Kidney capillary endothelial cell (primary cell): ENCODE measurements at places on chromosomes 7 and 10.

DNA sequence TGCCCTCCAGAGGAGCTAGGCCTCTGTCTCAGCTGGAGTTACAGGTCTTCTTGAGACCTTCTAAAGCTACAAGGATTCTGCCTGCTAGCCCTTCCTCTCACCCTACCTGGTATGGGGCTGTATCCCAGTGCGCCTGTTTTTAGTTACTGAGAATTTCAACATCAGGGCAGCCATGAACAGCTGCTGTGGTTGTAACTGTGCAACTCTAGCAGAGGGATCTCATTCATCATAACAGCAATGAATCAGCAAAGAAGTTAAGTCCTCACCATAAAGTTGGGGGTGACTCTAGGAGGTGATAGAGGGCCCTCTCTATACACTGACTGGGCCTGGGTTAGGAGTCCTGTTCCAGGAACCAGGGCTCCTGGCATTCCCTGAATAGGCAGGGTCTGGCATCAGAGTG is 14.0 kb upstream of the CDH23 start:
- DNase-seq: no peak

DNA sequence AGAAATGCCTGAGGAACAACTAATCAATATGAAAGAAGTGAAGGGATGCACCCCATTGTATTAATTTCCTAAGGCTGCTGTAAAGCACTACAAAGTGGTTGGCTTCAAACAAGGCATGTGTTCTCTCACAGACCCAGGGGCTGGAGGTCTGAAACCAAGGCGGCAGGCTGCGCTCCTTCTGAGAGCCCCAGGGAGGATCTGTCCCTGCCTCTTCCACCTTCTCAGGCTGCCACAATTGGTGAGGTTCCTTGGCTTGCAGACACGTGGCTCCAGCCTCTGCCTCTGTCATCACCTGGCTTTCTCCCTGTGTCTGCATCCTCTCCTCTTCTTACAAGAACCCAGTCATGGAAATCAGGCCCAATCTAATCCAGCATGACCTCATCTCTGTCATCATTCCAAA is 110.1 kb downstream of the TNS3 start:
- no peak for DNase-seq

DNA sequence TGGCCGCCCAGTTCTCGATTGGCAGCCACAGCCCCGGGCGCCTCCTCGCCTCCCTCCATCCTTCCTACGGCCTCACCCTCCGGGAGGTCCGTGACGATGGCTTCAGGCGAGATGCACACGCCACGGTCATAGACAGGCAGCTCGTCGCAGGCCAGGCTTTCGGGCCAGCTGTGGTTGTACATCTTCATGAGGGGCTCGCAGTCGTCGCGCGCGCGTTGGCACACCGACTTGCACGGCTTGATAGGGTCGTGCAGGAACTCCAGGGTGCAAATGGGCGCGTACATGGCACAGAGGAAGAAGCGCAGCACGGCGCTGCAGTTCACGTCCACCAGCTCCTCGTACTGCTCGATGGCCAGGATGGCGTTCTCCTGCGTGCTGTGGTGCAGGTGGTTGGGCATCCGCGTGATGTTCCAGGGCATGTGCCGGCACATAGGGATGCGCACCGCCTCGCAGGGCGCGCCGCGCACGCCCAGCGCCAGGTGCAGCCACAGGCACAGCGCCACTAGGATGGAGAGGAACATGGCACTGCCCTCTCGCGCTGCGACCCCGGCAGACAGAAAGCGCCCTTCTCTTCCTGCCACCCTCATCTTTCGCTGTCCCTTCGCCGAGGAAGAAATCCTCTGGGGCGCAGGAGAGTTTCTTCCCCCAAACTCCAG is 472 bp downstream of the SFRP4 start:
- DNase-seq: no peak

DNA sequence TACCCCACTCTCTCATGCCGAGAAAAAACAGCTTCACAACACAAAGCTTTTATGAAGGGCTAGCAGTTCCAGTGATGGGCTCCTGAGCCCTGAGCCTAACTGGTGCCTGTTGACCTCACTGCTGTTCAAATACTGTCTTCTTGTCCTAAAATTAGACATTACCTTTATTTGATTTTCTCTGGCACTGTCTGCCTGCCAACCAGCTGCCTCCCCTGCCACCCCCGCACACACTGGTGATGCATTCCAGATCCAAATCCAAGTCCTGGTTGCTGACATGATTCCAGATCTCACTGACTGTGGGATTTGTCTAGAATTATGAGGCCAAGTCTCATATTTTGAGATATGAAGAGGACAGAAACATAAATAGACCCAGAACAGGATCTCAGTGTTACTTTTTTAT is 816.2 kb downstream of the NRG3 start:
- no peak for DNase-seq

- no peak for DNase-seq
Measured at GRCh38 chr10:132131581-132132420, 54.9 kb upstream of the DPYSL4 start.

GRCh38 chr10:18140957-18141845 is 977 bp downstream of the CACNB2 start:
- DNase-seq: no peak

GRCh38 chr10:77458986-77459590 is 178.5 kb downstream of the KCNMA1 start:
- no peak for DNase-seq

DNA sequence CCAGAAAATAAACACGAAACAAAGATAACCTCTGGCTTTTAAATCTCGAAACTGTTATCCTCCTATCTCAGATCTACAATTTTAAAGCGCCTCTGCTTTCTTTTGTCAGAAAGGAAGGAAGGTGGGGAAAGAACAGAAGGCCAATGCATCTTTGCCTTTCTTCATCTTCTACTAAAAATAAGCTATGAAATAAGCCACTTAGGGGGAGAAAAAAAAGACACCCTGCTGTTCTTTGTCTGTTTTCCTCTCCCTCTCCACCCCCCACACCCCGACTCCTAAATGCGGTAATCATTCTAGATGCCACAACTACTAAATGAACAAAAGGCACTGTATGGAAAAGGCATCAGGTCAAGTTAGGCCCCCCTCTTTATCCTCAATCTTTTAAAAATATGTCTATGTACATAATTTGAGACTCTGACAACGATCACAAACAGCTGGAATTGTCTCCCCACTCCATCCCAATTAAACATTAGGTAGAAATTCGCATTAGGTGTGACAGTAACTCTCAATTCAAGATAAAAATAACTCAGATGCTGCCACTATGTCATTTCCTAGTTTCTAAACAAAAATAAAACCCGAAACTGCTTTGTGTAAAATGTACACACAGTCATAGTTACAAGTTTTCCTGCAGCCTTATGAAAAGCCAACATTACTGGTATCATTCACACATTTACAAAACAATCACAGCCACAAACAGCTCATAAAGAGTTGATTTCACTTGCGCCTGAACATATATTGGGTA is 2.4 kb downstream of the UBE2H start:
- DNase-seq: peak; percentile 25

- DNase-seq: no peak
Measured at GRCh38 chr10:588246-589165, 101.0 kb downstream of the DIP2C start.

GRCh38 chr10:45379891-45380540 is 6.0 kb downstream of the ALOX5 start:
- no peak for DNase-seq

GRCh38 chr7:141884539-141885225 is 31.5 kb upstream of the OR9A4 start:
- no peak for DNase-seq

DNA sequence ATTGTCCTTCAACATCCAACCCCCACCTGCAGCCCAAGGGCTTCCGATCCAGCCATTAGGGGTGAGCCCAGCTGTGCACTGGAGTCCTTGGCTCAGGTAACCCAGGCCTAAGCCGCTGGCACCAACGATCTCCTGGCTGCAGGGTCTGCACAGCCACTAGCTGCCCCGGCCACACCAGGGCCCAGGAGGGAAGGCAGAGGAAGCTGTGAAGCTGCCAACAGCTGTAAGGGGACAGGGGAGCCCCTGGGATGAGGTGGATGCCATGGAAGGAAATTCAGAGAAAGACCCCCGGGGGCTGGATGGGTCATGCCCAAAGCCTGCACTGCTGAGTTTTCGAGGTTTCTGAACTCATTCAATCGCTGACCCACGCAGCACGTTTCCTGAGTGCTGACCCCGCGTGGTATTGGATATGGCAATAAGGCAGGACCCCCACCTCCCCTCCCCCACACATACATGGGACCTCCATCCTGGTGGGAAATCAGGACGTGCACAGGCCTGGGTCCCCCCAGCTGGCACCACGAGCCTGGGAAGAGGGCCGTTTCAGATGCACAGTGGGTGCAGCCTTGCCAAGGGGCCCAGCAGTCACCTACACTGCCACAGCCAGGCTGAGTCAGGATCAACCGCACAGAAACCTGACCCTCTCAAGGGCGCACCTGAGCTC is 170.3 kb downstream of the DIP2C start:
- no peak for DNase-seq

- no peak for DNase-seq
Measured at GRCh38 chr7:142784096-142784495, 13.3 kb downstream of the PRSS2 start.

DNA sequence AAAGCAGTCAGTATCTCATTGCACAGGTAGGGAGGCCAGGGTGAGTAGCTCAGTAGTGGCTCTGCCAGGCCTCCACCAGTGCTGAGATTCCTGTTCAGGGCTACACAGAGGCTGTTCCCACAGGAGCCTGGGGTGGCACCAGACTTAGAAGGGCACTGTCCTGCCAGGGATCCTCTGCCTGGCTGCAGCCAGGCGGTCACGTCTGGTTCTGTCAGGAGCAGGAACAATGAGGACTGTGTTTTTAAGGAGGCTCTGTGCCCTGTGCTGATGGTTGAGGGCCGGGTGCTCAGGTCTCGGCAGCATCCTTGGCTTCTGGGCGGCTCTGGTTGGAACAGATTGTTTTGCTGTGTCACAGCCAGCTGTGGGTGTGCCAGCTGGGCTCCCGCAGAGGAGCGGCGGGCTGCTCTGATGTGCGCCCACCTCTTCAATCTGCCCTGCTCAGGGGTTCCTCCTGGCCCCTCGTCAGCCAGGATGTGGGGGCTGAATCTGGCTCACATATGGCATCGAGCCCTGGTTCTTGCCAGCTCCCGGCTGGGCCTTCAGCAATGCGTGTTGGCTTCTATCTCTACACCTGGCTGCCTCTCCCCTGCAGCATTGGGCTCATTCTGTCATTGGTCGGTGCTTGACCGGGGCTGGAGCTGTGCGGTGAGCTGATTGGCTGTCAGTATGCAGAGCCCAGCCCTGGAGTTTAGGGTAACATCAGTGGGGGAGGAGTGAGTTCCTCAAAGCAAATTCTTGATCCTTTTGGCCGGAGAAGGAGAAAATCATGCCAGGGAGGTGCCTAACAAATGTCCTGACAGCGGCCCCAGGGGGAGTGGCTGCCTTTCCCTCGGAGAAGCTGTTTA is 41.2 kb downstream of the TACR2 start:
- no peak for DNase-seq

GRCh38 chr7:30726296-30727006 is 25.5 kb upstream of the INMT start:
- DNase-seq: no peak

GRCh38 chr10:48611133-48611532 is 6.3 kb upstream of the ARHGAP22 start:
- no peak for DNase-seq

DNA sequence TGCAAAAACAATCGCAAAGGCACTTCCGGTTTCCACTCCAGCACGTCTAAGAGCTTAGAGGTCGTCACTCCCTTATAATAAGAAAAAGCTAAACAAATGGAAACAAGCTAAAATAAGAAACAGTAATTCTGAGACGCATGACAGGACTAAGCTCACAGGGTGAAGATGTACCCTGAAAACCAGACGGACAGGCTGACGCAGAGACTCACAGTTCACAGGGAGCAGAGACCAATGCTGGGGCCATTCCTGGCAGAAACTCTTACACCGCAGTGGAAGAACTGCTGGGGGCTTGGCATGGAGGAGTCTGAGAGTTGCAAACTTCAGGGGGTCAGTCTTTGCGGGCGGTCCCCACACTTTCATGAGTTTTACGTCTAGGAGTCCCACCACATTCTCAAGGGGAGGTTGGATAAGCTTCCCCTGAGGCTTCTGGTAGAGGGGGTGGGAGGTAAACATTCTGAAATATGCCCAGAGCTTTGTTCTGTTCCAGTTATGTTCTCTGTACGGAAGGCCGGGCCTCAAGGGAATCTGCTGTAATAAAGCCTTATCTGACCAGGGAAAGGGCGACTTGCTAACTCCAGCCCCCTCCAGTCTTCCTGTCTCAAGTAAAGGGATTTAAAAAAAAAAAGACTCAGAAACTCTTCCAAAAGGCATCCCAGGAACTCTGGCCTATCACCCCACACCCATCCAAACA is 47.8 kb downstream of the BRI3 start:
- no peak for DNase-seq

DNA sequence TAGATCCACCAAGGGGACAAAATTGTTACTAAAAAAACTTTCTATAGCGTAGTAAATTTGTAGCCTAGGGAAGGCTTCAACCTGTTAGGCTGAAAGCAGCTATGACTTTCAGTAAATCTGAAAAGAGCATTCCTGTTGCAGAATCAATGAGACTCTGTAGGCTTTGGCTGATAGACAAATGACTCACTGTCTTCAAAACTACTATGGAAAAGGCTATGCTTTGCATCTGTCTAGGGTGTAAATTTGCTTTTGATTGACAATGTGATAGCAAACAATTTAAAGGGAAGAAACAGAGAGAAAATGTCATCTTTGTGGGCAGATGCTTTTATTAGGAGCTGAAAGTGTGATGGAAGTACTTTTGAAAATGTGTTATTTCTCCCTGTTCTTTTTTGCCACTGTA is 60.6 kb downstream of the ARL5B start:
- DNase-seq: no peak

DNA sequence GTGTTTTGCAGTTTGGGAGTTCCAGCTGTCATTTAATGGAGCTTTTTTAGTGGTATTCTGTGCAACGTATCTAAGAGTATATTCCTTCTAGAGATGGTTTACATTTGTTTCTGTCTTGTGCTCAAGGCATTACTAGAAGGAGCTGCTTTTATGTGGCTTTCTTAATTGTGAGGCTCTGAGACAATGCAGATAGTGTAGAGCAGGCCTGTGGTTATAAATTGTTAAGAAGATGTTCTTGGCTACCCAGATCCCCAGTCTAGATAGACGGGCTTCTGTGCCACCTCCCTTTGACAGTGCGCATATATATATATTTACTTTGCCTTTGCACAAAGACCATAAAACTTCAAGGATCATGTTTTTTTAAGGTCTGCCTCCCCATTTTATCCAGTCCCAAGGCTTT is 160.8 kb upstream of the PODXL start:
- no peak for DNase-seq
